Stimulated activated CD8-positive, alpha-beta memory T cell treated with anti-CD3 and anti-CD28 coated beads, Interleukin-15, amount 100 ng/mL, for 4 hours (primary cell): ENCODE measurements at places on chromosomes 7 and 10.

DNA sequence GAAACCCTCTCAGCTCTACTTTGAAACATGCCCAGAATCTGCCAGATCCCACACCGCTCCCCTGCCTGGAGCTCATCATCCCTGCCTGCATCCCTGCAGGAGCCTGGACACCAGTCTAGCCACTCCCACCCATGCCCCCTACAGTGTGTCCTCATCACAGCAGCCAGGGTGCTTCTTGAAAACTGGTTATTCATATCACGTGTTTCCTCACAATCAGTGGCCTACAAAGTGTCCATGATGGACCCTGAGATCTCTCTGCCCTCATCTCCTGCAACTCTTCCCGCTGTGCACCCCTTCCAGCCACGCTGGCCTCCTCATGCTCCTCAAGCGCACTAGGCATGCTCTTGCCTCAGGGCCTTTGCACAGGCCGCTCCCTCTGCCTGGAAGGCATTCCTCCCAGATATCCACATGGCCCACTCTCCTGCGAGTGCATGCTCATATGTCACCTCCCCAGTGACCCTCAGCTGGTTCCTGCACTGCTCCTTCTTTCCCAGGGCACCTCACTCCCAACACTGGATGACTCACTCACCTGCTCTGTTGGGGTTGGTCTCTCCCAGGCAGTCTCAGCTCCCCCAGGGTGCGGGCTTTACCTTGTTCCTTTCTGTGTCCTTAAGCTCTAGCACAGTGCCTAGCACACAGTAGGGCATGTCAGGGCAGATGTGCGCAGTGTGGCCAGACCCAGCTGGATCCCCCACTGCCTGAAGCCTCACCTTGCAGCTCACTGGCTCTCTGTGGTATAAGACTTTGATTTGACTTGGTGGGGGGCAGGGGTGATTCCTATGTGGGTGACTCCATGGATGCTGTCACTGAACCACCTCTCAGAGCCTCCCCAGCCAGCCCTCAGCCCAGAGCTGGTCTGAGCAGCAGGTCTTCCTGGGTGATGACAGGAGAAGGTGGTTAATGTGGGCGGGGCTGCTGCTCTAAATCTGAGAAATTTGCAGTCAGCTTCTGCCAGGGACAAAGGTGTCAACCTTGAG, 37.3 kb downstream of the CDH23 start:
- no peak for DNase-seq

GRCh38 chr7:87202705-87203104, 16.8 kb downstream of the TMEM243 start:
- DNase-seq: no peak

DNA sequence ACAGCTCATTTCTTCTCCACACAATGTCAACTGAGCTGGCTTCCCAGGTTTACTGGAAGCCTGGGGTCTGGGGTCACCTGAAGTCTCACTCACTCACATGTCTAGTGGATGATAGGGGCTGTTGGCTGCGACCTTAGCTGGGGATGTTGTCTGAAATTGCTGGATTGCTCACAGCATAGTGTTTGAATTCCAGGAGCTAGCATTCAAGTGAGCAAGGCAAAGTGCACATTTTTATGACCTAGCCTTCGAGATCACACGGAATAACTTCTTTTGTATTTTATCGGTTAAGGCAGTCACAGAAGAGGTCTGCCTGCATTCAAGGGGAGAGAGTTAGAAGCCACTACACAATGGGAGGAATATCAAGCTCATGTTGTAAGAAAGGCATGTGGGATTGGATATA, 3.6 kb downstream of the TEX47 start:
- no peak for DNase-seq

GRCh38 chr10:110036640-110037039, 28.9 kb downstream of the ADD3 start:
- DNase-seq: no peak

- DNase-seq: no peak
Observed at GRCh38 chr10:30493609-30494530, 59.9 kb downstream of the MAP3K8 start.

- no peak for DNase-seq
Observed at GRCh38 chr10:87966459-87966858, 103.0 kb downstream of the PTEN start.

GRCh38 chr10:113028456-113029440, 78.7 kb downstream of the TCF7L2 start:
- DNase-seq: no peak

- no peak for DNase-seq
Observed at GRCh38 chr7:126776498-126776897, 476.2 kb downstream of the GRM8 start.

GRCh38 chr10:104777086-104777799, 136.2 kb downstream of the SORCS3 start:
- DNase-seq: no peak

GRCh38 chr7:103025341-103025740, 49.3 kb downstream of the FBXL13 start:
- no peak for DNase-seq

DNA sequence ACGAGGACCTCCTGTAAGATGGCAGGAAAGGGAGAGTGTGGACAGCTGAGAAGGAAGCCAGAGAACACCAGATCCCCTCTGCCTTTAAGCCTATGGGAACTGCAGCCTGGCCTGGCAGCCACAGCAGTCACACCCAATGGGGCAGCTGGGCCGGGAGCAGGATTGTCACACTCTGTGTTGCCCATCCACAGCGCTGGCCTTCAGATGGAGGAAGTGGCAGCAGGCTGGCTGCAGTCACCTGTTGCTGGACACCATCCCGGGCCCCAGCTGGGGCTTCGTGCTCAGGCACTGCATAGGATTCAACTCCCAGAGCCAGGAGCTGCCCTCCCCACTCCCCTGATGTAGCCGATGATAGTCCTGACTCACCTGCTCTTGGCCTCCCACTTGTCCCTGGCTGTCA, 114.4 kb downstream of the COL13A1 start:
- no peak for DNase-seq

DNA sequence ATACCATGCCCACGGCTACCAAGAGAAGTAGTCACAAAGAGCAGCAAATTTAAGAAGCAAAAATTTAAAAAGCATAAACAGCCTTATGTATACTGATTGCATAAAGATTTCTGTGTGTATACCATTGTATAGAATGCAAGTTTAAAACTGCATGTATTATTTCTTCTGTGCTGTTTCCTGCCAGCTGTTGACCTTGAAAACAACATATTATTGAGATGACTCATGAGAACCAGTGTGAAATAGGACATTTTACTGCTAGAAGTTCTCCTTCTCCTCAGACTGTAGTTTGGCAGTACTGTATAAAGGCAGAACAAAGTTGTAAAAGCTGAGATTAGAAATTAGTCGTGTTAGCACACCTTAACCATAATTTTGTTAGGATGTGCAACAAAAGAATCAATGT, 42.3 kb upstream of the SGCE start:
- no peak for DNase-seq

DNA sequence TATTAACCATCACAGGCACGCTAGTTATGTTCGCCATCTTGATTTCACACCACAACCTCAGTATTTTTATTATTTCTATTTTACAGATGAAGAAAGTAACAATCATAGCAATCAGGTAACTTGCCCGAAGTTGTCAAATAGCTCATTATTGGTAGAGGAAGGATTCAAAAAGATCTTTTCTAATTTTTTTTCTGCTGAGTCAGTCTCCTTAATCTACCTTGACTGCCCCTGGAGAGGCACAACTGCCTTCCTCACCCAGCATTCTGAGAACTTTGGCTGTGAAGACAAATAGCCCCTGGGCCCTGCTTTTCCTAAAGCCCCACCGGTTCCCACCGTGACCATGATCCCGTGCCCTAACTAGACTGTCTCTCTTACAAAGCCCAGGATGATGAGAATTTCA, 99.2 kb downstream of the TRIL start:
- DNase-seq: no peak

GRCh38 chr7:53094827-53095226, 59.4 kb downstream of the POM121L12 start:
- DNase-seq: no peak

DNA sequence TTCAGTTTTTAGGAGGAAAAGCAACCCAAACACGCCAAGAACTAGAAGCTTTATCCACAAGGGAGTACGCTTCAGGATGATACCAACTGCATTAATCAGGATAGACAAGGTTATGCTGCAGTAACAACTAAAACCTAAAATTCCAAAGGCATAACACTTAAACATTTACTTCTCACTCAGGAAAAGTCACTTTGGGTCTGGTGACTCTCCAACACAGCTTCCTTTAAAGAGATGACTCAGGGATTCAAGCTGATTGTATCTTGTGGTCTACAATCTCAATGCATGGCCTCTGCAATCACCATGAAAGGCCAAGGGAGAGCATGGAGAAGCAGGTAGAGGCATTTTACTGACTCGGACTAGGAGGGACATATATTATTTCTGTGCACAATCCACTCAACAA, 315.8 kb downstream of the KCNMA1 start:
- DNase-seq: no peak

DNA sequence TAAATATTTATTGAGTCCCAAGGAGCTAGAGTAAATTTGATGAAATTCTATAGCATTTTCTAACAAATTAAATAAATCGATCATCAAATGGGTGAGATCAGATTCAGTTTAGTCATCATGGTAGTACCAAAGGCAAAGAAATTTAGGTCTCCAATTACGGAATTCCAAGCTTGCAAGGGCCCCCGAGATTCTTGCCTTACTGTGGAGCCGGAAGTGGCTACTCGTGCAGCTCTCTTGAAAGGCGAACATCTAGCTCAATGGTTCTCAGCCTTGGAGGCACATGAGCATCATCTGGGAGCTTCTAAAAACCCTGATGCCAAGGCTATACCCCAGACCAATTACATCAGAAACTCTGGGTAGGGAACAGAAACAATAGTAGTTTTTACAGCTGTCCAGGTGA, 117.9 kb upstream of the PRR15 start:
- no peak for DNase-seq

GRCh38 chr10:6917125-6917524, 337.0 kb upstream of the PRKCQ start:
- no peak for DNase-seq

GRCh38 chr10:108612485-108612884, 1310.8 kb downstream of the XPNPEP1 start:
- DNase-seq: no peak

GRCh38 chr10:97960269-97961056, 70.0 kb downstream of the CRTAC1 start:
- DNase-seq: no peak

GRCh38 chr7:92075455-92076158, 58.7 kb downstream of the CYP51A1 start:
- DNase-seq: no peak

DNA sequence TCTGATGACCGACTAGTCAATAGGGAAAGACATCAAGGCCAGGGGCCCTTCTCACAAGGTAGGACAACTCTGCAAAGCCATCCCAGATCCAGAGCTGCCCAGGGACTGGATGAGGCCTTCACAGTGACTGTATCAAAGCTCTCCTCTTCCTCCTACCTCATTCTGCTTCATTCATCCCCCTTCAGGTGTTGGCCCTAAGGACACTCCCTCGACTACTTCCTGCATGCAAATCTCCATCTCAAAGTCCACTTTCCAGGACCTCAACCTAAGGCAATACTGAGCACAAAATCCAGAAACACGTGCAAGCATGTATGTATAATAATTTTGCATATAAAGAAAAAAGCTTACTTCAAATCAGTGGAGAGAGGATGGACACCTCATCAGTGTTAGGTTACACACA, 25.1 kb downstream of the DPY19L1 start:
- DNase-seq: no peak

GRCh38 chr7:9600974-9601373, 1167.6 kb downstream of the NXPH1 start:
- no peak for DNase-seq
